Activated T-helper 2 cell treated with anti-CD3 and anti-CD28 coated beads, Interferon-gamma antibody, Interleukin-2, Interleukin-4, amounts not matched to agents 10 μg/mL and 5 μg/mL and 100 μg/mL, durations not matched to agents 14 hours and 24 hours and 36 hours (primary cell): ENCODE measurements at places on chromosomes 3 and 15.

GRCh38 chr3:119395923-119396358 is 67.5 kb downstream of the TMEM39A start:
- DNase-seq = no peak

DNA sequence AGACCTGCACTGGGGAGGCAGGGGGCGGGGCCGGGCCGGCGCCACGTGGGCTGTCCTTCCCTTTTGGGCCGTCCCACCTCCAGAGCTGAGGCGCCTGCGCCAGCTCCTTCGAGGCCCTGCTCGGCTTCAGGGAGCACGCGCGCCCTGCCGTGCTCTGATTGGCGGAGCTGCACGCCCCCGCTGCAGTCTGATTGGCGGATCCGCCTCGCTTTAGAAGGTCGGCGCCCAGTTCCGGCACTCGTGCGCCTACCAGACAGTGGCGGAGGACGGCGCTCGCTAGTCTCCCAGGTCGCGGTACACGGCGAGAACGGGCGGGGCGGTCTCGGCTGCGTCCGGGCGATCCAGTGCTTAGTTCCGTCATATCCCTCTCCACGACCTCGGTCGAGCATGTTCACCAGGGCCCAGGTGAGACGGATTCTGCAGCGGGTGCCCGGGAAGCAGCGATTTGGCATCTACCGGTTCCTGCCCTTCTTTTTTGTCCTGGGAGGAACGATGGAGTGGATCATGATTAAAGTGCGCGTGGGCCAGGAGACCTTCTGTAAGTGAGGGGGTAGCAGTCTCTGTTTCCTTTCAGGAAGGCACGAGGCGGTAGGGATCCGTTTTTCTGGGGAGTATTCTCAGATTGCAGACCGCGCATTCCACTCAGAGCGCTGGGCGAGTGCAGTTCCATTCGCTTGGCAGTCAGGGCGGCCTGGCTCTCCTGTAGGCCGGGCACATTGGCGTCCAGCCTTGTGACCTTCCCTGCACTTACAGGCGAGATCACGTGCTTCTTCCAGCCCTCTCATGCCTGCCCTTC is at the start of gene UQCC5:
TSS of gene UQCC5 (plus strand) at position 237 of the 796 bp plus-strand sequence. CDS start at position 388, 151 bp downstream.
- peak; percentile 98 for DNase-seq

- DNase-seq = no peak
These were observed 303.3 kb downstream of the ARRDC4 start for GRCh38 chr15:98263787-98264186.

DNA sequence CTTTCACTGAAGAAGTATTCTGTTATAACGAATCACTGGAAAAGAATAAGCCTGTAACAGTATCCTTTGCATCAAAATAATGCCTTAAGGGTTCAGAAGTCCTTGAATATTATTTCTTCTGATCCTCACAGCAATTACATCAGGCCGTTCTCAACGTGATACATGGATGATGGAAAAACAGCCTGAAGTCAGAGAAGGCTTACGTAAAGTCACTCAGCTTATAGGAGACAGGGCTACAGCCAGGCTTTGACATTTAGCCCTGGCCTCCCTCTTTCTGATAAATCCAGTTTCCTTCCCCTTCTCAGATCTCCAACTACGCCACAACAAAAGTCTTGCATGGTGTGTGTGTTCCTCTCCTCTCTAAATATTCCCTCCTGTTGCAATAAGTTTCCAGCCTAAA is 131.9 kb downstream of the ANO10 start:
- DNase-seq = no peak

- no peak for DNase-seq
These were observed 49.5 kb downstream of the TBL1XR1 start for GRCh38 chr3:177147790-177148189.

GRCh38 chr15:90463381-90463780 is 66.3 kb upstream of the CRTC3 start:
- no peak for DNase-seq

DNA sequence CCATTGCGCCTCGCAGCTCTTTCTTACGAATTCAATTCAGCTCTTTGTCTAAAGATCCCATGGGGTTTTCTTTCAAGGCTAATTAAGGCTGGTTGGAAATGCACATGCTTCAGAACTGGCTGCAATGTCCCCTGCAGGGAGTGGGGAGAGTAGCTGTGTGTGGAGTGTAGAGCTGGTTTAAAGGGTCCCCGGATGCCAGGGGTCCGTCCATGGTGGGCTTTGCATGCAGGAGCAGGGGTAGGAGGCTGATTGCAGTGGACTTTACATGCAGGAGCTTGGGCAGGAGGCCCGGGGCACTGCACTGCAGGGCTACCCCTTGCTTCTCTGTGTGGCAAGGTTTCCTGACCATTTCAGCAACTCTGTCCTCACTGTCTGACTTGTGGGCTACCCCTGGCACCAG is 261.6 kb upstream of the LYSMD4 start:
- no peak for DNase-seq

GRCh38 chr15:100720406-100720967 is 118.1 kb downstream of the ASB7 start:
- DNase-seq = no peak

DNA sequence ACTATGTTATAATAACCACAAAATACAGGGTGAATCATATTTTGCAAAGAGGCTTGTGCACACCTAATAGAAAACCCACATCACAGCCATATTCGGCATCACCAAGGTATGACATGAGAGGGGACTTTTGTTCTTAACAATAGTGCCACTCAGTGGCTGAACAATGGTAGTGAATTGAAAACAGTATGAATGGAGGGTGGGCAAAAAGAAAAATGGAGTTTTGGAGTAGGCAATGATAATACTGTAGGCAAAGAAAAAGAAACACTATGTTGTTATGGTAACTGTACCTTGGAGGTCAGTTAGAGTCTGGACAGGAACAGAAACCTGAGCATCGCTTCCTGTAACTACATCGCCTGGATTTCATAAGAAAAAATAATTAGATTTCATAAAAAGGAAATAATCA is 348.6 kb downstream of the PLCL2 start:
- peak; percentile 27 for DNase-seq

DNA sequence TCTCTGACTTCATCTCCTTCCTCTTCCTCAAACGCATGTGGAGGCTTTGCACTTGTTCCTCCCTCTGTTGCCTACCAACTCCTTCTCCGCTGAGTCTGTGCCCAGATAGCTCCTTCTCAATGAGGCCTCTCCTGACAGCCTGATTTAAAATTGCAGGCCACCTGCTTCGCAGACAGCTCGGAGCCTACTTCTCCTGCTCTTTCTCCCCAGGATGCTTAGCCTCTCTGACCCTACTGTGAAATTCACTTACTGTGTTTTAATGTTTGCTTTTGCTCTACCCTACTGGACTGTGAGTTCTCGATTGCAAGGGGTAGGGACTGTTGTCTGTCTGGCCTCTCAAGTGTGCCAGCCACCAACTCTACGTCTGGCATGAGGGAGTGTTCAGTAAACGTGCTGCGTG is 83.4 kb downstream of the EEFSEC start:
- no peak for DNase-seq

GRCh38 chr3:99895131-99895696 is 77.6 kb downstream of the CMSS1 start:
- no peak for DNase-seq

DNA sequence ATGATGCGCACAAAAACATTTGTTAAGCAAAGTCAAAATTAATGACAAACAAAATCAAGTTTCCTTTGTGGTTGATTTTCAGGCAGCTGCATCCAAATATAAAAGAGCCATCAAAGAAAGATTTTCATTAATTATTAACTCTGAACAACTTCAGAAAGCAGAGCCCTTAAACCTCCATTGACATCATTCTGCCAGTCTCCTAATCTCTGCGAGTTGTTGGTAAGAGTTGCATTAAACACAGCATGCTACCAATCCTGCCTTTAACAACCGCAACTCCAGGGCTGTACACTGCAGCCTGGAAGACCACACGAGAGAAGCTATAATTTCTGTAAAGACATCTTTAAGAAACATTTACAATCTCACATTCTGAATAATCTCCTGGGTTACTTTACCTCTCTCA is 204.6 kb downstream of the NR2F2 start:
- DNase-seq = no peak

- no peak for DNase-seq
These were observed 200.2 kb upstream of the LRRC3B start for GRCh38 chr3:26422415-26422814.

DNA sequence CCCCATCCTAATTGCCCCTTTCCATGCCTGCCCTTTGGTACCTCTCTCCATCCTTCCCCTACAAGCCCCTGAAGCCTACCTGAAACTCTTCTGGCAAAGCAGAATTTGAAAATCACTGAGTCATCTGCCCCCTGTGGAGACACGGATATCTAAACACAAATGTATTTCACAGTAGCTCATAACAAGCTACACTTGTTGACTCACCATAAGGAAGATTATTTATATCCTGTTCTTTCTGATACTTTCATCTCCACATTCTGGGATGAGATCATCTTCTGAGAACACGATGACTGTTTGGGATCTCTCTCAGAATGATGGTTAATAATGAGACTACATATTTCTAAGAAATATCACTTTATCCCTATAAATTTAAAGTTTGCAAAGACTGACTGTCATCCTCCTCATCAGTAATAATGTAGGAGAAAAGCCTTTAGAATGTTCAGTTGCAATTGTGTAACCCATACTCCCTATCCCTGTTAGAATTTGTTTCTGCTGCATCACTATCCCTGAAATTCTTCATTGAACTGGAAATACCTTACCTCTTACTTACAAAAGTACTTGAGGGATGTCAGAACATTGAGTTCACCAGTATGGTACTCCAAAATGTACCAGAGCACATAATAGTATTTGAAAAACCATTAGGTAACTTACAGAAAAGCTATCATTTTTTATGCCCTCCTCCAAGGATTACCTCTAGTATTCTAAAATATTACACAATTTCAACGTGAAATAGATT is 116.1 kb upstream of the IL12A start:
- no peak for DNase-seq

- DNase-seq = no peak
These were observed 118.3 kb downstream of the PROS1 start for GRCh38 chr3:93855401-93855800.
